ENCODE measurements at places on chromosomes 12 and 14. TPM values are rescaled to one million over a fixed set of nuclear protein-coding genes. Genes with fewer than 3 reads are reported as not detected.

GRCh38 chr12:113537751-113538087 is 66.0 kb upstream of the LHX5 start:
- no peak for DNase-seq

DNA sequence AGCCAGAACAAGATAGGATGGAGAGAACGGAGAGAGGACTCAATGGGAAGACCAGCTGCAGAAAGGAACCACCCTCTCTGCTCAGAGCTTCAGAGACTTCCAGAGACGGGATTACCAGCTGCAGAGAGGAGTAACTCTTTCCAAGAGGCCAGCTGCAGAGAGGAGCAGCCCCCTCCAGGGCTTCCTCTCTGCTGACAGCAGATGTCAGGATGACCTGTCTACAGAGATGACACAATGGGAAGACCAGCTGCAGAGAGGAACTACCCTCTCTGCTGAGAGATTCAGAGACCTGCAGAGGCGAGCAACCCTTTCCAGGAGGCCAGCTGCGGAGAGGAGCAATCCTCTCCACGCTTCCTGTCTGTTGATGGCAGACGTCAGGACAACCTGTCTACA is 61.8 kb downstream of the KLRG1 start:
- DNase-seq: no peak

RNASE7 gene
- 0.55 TPM for polyA plus RNA-seq

DNA sequence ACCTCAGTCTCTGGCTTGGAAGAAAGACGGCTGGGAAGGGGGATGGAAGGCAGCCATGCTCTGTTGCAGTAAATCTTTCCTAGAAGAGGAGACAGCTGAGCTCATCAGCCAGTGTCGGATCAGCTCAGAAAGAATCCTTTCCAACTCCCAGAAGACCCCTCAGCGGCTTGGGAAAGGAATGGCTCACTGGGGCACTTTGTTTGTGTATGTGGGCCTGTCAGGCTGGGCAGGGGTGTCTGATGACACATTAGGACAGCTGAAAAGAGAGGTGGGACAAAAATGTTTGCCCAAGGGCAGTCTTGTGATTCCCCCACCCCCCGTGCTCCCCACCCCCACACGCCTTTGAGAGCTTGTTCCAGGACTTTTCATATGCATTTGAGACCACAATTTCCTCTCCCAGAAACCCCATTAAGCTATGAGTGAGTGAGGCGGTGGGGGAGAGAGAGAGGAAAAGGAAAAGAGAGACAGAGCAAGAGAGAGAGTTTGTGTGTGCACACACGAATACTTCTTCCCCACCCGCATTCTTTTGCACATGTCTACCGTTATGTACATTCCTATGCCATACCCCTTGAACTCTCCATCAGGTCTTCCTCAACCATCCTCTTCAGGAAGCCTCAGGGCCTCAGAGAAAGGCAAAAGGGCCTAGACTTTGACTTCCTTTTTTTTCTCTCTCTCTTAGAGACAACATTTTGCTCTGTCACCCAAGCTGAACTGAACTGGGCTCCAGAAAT is 198.9 kb downstream of the ZFP36L1 start:
- no peak for DNase-seq

TCL1A gene
- 0.68 TPM for polyA plus RNA-seq

ZBTB25 gene
- polyA plus RNA-seq: 14.6 TPM

HRK gene
- polyA plus RNA-seq: 0.90 TPM

CKAP4 gene
- 108 TPM for polyA plus RNA-seq

DNA sequence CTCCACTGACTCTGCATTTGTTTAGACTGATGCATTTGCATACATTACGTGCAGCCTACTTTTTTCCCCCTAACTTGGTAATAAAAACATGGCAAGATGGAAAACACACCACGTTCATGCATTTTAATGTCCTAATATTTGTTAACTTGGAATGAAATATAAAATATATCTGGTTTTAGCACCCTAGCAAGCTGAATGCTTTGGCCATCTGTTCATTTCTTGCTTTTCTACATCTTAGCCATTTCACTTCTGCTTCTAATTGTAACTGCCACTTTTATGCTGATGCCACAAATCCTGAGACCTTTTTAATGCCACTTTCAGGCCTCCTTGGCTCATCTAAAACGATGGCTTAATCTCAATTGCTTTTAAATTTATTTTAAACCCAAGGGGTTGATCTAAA is 177.7 kb upstream of the RASSF8 start:
- no peak for DNase-seq

DNA sequence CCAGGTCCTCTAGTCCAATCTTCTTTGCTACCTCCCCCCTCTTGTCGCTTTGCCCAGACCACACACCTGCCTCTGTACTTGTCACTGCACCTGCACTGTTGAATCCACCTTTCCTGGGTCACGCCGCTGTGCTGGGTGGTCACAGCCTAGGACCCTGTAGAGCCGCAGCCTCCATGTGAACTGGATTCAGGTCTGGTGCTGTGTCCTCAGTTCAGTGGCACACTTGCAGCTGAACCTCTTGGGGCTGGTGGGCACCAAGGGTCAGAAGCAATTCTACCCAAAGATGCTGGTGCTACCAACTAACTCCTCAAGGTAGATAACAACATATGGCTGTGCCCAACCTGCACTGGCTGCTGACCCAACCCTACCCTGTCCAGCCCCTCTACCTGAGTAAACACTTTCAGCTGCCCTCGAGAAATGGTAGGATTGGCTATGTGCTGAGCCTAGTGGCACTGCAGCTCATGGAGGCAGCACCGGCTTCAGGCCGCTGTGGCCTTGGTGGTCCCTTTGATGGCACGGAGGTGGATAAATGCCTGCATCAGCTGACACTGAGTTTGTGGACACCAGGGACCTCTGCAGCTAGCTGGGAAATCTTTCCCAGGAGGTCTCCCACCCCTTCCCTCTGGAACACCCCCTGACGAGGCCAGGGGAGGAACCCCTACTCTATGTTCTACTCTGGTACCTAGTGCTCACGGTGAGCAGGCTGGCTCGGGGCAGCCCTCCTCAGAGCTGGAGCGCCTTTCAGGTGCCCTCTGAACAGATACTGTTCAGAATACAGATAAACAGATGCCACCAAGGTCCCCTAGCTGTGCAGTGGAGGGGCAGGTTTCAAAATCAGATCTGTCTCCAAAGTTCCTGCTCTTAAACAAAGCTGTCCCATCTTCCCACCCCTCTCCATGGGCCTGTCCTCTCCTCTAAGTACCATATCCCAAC is 14.3 kb downstream of the AGAP2 start:
- no peak for DNase-seq

DNA sequence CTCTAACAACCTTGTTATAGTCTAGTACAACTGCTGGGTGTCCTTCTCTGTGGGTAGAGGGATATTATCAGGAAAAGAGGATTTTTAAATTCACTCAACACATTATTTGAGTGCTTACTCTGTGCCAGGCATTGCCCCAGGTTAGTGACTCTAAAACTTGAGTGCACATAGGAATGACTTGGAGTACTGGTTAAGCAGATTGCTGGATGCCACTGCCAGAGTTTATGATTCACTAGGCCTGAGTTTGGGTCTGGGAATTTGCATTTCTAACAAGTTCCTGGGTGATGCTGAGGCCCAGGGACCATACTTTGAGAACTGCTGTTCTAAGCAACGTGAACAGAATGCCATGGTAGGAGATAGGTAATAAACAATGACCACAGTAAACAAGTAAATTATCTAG is 96.6 kb downstream of the CFAP54 start:
- DNase-seq: no peak

DNA sequence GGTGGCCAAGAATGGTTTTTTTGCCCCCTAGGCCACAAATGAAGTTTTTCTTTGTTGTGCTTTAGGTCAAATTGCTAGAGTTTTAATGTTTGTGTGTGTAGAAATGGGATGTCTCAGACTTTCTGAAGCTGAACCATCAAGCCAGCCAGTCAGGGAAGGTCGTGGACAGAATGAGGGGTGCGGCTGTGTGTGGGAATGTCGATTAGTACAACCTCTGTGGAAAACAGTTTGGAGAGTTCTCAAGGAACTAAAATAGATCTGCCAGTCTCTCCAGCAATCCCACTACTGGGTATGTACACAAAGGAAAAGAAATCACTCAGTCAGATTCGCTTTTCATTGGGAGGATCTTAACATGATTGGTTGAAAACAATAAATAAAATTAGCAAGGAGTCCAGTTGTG is 44.5 kb downstream of the ACACB start:
- no peak for DNase-seq

CD69 gene
- 1.3 TPM for polyA plus RNA-seq

DNA sequence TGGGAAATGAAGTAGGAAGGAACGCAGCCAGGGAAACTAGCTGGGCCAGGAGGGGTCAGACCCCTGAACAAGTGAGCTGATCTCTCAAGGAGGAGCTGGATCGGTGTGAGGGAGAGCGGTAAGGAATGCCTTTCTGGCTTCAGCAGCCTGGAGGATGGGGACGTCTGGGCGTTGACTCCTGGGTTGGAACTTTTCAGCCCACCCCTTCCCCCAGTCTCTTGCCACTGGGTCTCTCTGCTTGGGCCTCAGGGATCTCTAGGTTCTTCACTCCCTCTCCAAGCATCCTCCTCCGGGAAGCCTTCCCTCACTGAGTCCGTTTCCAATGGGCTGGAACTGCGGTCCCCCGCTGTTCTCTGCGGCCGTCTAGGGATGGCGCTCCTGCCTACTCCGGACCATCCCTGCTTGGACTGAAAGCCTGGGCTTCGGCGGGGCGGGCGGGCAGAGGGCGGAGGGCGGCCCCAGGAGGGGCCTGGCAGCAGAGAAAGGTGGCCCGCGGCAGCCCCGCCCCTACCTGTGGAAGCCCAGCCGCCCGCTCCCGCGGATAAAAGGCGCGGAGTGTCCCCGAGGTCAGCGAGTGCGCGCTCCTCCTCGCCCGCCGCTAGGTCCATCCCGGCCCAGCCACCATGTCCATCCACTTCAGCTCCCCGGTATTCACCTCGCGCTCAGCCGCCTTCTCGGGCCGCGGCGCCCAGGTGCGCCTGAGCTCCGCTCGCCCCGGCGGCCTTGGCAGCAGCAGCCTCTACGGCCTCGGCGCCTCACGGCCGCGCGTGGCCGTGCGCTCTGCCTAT is at the start of gene KRT7:
Gene KRT7 (plus strand): TSS at position 570 of the 788 bp plus-strand sequence. CDS start 54 bp downstream, at position 624.
- no peak for DNase-seq

DNA sequence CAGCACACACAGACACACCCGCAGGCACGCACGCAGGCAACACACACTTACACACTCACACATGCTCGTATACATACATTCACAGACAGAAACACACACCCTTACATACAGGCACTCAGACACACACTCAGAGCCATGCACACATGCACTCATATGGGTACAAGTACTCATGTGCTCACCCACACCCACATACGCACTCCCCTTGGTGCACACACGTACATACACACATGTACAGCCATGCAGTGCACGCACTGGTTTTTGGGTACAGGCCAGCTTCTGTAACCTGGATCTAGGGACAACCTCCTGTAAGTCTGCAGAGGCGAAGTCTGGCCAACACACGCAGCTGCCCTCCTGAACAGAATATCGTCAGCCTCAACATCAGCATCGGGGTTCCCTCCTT is 221.3 kb upstream of the RTL1 start:
- no peak for DNase-seq

DNA sequence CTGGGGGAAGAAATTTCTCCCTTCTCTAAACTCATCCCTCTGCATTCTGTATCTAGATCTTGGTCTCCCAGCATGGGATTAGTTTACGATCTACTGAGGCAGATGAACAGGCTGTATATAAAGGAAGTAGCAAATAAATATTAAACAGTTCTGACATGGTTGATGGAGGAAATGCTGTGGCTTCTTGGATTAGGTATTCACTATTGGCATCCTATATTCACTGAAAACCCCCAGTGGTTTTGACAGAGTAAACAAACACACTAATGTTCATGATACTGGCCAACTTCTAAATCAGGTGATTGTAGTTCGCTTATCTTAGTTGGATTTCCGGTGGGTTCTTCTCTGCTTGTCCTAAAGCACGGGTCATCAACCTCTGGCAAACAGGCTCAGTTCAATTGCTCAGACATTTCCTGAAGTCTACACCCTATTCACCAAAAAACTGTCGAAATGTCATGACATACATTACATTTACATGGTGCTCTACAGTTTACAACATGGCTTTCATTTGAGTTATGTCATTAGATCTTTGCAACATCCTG is 433.9 kb downstream of the EGLN3 start:
- DNase-seq: no peak

DNA sequence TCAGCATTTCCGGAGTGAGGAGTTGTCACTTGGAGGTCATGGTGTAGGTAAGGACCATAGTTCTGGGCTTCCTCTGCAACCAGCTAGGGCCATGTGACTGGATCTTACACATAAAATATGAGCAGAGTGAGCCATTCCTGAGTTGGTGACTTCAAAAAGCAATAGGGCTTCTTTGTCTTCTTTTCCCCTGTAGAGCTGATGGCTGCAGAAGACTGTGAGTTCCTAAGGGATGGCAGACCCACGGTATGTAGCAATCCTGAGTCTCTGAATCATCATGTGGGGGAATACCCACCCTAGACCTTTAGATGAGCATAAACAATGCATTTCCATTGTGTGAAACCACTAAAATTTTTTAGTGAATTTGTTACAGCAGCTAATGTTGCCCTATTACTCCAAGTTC is 151.1 kb upstream of the TBX3 start:
- no peak for DNase-seq

WNT1 gene
- polyA plus RNA-seq: not detected

GRCh38 chr12:96338852-96339471 is 61.3 kb downstream of the CDK17 start:
- no peak for DNase-seq

GRCh38 chr12:75892731-75893408 is 138.7 kb downstream of the PHLDA1 start:
- no peak for DNase-seq

ZFYVE1 gene
- 20.0 TPM for polyA plus RNA-seq

DNA sequence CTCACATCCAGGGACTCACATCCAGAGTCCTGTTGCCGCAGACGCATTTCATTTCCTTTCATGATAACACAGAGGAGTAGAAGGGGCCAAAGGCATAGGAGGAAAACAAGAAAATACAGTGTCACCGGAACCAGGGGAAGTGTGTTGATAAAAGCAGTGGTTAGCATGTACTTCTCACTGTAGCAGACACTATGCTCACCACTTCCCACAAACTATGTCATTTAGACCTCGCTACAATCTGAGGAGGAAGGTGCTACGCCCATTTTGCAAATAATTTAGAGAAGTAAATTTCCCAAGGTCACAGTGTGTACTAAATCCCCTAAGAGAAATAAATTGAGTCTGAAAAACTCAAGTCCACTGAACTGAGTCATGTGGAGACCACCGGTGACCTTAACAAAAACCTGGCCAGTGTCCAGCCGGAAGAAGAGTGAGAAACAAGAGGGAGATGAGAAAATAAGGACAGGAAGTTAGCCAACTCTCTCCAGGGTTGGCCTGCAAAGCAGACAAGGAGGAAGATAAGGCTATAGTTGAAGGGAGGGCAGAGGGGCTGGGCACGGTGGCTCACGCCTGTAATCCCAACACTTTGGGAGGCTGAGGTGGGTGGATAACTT is 25.8 kb upstream of the TMCC3 start:
- DNase-seq: no peak
